GM23338 (cell line): ENCODE measurements at places on chromosomes 11 and 22.

DNA sequence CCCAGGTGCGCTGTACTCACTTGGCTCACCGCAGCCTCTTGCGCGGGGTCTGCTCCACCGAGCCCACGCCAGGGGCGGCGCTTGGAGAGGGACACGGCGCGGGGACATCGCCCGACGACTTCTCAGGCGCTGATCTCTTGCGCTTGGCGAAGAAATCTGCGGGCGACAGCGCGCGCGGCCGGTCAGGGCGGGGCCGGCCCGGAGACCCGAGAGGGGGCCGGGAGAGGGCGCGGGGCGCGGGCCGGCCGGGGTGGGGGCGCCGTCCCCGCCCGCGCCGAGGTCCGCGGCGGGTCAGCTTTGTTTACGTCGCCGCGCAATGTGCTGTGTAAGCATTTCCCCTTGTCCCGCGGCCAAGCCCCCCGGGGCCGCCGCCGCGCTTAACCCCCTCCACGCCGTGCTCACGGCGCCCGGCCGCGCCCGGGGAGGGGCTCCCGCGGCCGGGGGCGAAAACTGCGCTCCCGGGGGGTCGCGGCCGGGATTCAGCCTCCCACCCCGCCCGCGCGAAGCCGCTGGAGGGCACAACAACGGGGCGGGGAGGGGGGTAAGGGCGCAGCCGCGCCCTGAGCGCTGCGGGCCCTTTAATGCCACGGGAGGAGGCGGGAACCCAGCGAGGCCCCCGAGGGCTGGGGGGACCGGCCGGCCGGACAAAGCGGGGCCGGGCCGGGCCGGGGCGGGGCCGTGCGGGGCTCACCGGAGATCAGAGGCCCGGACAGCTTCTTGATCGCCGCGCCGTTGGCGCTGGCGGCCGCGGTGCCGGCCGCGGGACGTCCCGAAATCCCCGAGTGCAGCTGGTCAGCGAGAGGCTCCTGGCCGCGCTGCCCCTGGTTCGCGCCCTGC is 1.4 kb downstream of the CDKN1C start:
- DNase-seq, result no peak

DNA sequence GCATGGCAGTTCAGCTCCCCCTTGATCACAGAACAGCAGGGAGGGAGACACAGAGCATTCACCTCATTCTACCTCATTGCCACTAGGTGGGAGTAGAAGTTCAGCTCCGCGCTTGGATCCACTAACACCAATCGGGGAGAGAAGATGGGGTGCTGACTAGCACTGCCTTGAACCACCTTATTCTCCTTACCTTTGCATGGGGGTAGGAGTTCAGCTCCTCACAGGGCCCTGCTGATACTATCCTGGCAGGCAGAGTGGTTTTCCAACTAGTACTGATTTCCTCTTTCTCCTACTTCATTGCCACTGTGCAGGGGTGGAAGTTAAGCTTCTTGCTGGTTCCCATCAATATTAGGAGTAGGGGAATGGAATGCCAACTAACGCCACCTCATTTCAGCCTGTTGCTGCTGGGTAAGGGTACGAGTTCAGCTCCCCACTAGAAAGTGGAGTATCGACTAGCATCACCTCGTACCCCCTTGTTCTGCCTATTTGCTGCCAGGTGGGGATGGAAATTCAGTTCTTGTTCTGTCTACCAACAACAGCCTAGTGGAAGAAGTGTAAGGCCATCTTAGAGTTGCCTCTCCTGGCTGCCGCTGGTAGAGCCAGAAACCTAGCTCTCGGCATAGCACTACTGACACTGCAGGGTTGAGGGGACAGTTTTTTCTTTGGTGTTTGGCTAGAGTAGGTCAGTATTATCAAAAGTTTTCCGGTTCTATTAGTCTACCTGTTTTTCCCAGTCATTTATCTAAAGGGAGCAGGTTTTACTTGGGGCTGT is 550.9 kb upstream of the CCDC90B start:
- DNase-seq, result peak; percentile 90

DNA sequence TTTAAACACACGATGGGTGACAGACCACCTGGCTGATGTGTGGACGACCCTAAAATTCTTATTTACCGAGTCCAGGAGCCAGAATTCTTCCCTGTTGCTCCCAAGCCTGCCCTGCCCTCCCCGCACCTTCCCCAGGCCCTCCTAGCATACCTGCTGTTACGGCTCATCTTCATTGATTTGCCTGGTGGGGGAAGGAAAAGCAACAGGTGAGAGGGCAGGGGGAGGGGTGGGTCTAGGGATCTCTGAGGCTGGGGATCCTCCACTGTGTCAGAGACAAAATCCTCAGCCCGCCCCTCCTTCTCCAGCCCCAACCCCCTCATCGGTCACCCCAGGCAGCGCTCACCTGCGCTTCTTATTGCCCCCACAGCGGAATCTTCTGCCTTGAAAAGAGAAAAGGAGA is 4.0 kb downstream of the FXYD2 start:
- peak; percentile 54 for DNase-seq

DNA sequence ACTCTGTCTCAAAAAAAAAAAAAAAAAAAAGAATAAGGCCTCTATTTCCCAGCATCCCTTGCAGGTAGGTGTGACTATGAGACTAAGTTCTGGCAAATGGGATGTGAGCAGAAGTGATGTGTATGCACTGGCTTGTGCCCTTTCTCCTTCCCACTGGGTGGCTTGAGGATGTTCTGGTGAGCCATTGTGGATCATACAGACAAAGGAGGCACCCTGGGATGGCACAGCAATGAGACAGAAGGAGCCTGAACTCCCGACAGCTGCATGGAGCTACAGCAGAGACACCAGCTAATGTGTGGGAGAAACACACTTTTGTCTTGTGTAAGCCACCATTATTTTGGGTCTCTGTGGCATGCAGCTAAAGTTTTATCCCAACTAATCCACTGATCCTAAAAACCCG is 10.6 kb upstream of the SORL1 start:
- no peak for DNase-seq

GRCh38 chr11:101748572-101749344 is 165.0 kb upstream of the TRPC6 start:
- peak; percentile 33 for DNase-seq

- no peak for DNase-seq
These were observed 60.5 kb downstream of the CD82 start for GRCh38 chr11:44625759-44626523.

- DNase-seq, result no peak
These were observed 13.3 kb downstream of the MYRF start for GRCh38 chr11:61765550-61766253.

DNA sequence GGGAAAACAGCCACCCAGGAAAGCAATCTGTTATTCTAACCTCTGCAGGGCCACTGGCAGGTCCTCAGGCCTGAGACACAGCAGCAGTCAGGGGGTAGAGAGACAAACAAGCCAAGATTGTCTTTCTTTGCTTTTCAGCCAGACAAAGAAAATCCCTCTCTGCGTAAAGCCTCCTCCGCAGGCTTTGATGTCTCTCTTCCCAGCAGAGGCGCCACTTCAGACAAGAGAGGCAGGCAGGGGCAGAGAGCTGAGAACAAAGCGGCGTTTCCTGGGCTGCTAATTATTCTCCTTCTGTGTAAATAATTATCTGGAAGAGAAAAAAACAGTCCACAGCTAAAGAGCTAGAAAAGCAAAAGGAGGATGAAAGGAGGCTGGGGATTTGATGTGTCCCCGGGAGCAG is 102.7 kb upstream of the SEZ6L start:
- DNase-seq, result peak; percentile 79

DNA sequence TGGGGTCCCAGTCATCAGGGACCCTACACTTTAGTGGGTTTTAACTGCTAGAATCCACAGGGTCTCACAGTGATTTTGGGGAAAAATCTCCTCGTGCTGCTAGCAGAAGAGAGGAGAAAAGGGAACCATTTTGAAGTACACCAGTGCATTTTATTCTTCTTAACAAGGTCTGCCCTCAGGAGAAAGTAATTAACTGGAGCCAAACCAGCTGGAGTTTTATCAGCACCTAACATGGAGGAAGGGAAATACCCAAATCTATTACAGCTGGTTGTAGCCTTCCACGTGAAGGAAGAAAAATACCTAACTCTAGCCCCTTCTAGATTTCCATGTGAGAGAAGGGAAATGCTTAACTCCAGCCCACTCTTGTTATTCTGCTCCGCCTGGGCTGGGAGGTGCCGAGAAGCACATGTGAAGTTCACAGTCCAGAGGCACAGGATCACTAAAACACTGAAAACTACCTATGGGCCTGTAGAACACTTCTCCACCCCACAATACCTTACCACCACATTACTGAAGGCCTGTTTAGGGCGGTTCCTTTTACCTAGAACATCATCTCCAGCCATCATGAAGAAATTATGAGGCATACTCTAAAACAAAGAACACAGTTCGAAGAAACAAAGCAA is 31.3 kb upstream of the TEAD1 start:
- no peak for DNase-seq

- peak; percentile 67 for DNase-seq
These were observed at the start of gene PRSS23 for GRCh38 chr11:86800076-86800959. TSS of gene PRSS23 (plus strand) at chr11:86800542. CDS start at chr11:86807644, 7,102 bp downstream.

GRCh38 chr11:18907391-18907790 is 31.8 kb downstream of the MRGPRX1 start:
- DNase-seq, result no peak

DNA sequence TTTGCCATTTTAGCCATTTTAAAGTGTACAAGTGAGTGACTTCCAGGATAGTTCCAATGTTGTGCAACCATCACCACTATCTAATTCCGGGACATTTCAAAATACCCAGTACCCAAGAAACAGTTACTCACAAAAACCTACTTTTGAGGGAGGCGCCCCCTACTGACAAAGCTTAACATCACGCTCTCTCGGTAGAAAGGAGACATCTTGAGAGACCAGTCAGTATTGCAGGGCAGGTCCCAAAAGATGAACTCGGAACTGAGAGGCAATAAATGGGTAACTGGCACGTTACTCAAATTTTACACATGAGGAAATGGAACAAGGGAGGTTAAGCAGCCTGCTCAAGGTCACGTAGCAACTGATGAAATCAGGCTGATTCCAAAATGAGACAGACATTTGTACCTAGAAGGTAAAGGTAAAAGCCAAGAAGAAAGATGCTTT is 50.0 kb upstream of the POU2AF1 start:
- peak; percentile 82 for DNase-seq

GRCh38 chr11:10581481-10582019 is 13.1 kb upstream of the LYVE1 start:
- no peak for DNase-seq

DNA sequence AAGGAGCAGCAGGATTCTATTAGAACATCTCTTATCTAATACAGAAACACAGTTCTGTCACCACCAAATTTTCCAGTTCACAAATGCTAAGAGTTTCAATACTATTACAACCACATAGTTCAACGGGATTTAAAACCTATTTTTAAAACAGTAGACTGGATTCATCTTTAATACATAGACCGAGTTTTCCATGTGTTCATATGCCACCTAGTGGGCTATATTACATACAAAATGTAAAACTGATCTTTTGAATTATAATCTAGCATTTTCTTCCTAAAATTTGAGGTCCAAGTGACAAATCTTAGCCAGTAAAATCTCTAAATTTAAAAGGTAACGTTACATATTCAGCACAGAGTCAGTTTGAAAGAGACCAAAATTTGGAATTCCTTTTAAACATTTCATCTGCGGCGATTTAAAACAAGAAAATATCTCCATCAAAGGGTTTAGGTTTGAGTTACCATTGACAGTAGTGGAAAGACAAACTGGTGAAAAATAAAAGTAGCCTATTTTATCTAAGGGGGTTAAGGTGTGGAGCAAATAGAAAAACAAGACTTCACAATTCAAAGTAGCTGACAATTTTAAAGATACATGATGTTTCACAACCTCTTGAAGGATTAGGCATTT is 269.3 kb upstream of the MPPED2 start:
- DNase-seq, result no peak

- DNase-seq, result no peak
These were observed 7.9 kb upstream of the C1QTNF6 start for GRCh38 chr22:37195921-37196320.

DNA sequence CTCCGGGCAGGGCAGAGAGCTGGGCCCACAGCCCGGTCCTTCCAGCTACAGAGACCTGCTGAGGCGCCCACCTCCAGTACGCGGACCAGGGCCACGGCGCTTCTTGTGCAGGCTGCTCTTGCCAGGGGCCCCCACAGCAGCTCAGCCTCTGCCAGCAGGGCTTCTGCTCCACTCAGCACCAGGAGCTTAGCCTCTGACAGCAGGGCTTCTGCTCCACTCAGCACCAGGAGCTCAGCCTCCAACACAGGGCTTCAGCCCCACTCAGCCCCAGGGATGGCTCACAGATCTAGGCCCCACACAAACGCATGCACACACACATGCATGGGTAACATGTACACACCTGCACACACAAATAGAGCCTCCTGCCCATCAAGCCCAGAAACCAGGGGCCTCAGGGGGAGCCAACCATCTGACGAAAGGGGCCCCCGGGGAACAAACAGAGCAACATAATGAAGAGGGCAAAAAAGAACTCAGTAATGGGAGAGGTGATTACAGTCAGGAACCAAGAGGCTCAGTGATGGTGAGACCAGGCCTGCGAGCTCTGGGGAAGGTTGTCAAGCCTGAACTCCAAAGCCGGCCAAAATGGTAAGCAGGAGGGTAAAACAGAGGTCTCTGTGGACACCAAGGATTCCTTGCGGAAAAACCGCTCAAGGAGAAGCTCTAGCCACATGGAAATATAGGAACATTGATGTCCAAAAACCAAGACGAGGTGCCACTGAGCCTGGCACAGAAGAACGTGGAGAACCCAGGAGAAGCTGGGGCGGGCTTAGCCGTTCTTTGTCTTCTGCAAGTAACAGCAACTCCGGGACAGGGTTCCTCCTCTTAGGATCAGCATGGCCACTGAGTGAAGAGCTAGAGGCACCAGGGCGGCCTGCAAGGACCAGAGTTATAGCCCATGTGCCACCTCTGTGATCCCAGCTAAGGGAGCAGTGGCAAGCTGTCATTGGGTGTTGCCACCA is 46.5 kb downstream of the GNB1L start:
- no peak for DNase-seq

GRCh38 chr11:11215058-11215815 is 137.8 kb downstream of the CSNK2A3 start:
- DNase-seq, result no peak

GRCh38 chr11:117045956-117046355 is 52.3 kb downstream of the SIK3 start:
- DNase-seq, result no peak

DNA sequence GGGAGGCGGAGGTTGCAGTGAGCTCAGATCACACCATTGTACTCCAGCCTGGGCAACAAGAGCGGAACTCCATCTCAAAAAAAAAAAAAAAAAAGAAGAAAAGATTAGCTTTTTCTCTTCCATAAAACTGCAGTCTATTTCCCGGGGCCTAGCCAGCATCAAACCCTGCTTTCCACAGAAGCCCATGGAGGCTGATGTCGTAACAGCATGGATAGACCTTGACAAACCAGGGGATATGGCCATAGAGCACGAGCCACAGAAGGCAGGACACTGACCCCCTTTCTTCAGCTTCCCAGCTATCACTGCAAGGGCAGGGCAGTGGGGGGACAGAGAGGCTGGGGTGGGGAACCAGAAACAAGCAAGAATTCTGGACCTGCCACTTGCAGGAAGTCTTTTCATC is 21.5 kb downstream of the HPS4 start:
- DNase-seq, result no peak

GRCh38 chr22:25148149-25148691 is 51.4 kb upstream of the CRYBB3 start:
- peak; percentile 34 for DNase-seq

GRCh38 chr11:46414466-46414796 is 22.9 kb upstream of the CHRM4 start:
- no peak for DNase-seq

GRCh38 chr11:44532809-44533208 is 32.7 kb upstream of the CD82 start:
- no peak for DNase-seq
